ENCODE measurements at places on chromosomes 3 and 15.

DNA sequence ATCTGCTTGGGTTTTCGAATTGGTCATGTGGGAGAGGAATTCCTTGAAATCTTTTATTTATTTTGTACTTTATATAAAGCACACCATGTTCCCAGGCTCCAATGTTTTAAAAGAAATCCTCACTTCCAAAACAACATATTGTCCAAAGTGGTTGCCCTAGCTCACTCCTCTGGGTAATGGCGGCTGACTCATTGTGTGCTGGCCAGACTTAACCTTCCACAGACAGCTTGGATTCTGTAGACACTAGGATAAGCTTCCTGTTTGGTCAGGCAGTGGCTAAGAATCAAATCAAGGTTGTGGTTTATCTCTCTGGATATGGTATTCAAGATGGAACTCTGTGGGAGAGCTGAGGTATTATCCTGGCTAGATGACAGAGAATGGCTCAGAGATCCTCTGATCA lies 55.8 kb upstream of the FAM98B start:
- DNase-seq, result peak; percentile 2

DNA sequence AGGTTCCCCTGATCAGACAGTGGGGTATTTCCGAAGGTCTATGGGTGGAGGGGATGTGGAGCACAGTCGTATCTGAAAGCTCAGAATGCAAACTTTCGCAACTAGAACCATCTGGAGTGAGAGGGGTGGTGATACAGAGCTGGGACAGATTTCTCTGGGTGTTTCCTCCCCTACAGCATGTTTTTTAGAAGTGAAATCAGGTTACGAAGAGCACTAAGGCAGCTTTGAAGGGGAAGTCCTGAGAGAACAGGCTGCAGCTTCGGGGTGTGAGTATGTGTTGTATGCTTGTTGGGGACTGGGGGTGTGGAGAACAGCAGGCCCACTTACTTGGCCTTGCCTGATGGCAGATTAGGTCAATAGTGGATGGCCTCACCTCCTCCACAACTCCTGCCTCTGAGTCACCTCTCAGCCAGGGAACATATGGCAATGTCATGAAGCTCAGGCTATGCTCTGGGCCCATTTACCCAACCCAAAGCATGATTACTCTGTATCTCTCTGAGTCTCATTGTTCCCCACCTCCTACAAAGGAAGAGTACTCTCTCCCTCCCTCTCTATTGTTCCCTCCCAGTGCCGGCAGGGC lies 107.2 kb upstream of the RASGRP1 start:
- no peak for DNase-seq

DNA sequence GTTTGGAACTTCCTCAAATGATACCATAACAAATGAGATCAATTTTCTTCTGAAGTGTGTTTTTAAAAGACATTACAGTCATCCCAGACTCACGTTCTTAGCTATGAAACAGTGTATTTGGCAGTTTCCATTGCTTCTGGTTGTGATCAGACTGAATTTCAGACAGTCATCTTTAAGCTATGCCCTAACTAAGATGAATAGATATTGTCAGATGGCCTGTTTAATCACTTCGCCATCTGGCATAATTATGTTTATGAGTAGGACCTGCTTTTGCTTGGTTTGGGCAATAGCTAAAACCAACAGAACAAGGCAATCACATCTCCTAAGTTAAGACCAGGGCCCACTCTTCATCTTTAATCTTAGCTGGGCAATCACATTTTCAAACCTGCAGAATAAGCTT lies 313.1 kb downstream of the SV2B start:
- DNase-seq, result no peak

DNA sequence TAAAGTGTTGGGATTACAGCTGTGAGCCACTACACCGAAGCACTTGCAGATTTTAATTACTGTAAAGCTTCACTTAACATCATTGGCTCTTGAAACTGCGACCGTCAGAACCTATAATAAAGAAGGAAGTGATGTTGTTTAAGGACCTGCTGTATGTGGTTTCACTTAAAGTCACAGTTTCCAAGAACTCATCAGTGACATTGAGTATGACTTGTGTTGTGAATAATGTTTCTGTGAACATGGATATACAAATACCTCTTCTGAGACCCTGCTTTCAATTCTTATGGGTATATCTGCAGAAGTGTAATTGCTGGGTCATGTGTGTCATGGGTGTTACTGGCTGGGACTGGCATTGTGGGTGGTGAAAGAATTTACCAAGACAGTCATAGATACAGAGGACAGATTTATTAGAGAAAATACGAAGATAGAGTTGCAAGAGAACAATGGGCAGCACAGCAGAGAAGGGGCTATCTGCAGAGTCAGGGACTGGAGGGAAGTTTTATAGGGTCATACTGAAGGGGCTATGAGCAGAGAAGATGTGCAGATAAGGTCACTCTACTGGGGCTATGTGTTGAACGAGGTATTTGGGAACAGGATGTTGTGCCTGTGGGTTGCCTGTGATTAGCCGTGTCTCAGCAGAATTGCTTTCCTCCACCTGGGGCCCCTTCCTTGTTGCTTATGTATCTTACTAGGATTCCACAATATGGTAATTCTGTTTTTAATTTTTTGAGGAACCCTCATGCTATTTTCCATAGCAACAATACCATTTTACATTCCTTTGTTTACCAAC lies 4.5 kb downstream of the NDUFB5 start:
- no peak for DNase-seq

- DNase-seq, result no peak
These were observed 52.5 kb upstream of the UBE2Q2 start for GRCh38 chr15:75790631-75791336.

- DNase-seq, result no peak
These were observed 132.5 kb downstream of the PEAK1 start for GRCh38 chr15:77287385-77287784.

DNA sequence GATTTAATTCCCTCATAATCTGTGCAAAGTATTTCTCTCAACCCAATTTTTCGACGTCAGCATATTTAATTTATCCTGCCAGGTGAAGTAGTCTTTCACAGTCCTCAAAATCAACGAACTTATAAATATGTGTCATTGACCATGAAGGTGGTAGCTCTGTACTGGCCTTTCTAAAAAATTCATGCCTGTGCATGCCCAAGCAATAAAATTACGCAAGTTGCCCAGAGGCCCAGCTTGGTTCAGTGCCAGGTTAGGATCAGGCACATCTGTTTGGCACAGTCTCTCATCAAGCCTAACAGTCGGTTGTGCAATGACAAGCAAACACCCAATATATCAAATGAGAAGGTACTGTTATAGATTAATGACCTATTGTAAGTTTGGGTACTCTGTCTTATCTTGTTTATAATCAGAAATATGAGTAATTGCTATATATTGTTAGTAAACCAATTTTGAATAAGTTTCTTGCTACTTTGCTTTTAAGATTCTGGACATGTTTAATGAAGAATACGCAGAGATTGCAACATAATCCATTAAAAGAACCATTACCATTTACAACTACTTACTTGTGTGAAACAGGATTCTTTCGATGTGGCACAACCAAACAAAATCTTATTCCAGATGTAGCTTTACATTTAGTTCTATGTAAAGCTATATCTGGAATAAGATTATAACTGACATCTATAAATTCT lies 159.0 kb upstream of the IL12A start:
- DNase-seq, result peak; percentile 85

GRCh38 chr3:113377158-113377557 lies 64.1 kb downstream of the CFAP44 start:
- no peak for DNase-seq

DNA sequence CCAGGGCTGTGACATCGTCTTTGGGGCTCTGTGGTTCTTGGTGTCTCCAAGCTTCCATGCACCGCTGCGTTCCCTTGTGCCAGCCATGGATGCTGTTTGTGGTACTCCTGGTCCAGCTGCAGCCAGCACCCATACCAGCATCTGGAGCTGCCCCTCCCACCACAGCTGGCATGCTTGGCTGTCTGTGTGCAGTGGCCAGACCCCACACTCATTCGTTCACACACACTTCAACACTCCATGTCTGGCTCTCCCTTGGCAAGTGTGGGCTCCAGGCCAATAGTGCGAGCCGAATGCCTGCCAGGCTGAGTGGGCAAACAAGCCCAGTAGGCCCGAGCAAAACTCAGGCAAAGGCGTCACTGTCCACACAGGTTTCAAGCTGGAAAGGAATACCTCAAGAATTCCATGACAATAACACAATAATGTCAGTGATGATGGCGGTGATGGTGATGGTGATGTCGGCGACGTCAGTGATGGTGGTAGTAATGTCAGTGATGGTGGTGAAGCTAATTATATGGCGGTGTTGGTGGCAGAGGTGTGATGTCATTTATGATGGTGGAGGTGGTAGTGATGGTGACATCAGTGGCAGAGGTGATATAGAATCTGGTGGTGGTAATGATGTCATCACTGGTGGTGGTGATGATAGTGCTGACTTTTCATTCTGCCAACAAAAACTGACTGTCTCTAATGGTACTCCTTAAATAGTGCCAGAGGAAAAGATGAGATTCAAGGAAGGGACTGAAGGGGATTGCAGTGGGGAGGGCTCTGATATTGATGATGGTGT lies 19.3 kb downstream of the TBC1D21 start:
- DNase-seq, result no peak

- no peak for DNase-seq
These were observed 713.3 kb upstream of the EPHA6 start for GRCh38 chr3:96101006-96101560.

GRCh38 chr3:137039570-137039969 lies 81.8 kb downstream of the IL20RB start:
- no peak for DNase-seq

DNA sequence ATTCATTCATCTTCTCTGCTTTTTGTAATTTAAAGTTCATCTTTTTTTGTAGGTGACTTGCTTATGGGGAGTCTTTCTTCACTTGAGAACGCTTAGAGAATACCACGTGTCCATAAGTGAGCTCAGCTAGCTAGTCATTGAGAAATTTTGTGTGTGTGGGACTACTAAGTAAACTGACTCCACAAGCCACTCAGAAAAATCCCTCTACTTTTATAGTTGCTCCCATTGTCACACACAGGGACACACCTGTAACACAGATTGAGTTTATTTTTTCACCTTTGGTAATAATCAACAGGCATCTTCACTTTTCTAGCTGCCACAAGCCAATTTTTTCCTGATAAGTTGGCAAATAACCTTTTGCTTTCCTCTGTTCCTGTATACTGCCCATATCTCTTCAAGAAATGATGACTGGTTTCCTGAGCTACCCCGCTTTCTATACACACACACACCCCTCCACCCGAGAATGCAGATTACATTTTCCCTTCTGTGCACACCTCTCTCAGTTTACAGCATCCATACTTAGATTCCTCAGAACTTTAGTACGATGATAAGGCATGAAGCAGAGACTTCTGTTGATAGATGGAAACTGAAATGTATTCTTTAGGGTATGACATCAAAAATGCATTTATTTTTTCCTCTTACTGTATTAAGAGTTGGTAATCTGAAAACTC lies 4.6 kb downstream of the TSC22D2 start:
- DNase-seq, result peak; percentile 68

- DNase-seq, result peak; percentile 98
These were observed at the start of gene TIPIN for GRCh38 chr15:66356359-66357236. Gene TIPIN, minus strand, starts transcription at chr15:66356685. Its CDS starts 3,738 bp downstream, at chr15:66352947.

DNA sequence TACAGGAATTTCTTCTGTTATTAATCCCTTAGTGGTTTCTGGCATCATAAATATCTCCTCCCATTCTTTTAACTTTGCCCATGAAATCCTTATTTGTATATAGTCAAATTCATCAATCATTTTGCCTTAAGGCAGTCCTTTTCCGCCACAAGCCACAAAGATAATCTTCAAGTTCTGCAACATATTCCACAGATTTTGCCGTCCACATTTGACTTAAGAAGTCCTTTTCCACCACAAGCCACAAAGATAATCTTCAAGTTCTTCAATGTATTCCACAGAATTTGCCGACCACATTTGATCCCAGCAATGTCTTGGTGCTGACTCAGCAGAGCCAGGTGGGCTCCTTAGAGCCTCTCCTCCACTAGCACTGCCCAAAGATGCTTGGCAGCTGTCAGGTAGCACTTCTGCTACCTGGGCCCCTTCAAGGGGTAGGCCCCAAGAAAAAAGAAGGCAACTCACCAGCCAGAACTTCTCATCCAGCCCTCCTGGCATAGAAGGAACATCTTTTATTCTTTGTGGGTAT lies 35.0 kb downstream of the SEC22C start:
- DNase-seq, result no peak

DNA sequence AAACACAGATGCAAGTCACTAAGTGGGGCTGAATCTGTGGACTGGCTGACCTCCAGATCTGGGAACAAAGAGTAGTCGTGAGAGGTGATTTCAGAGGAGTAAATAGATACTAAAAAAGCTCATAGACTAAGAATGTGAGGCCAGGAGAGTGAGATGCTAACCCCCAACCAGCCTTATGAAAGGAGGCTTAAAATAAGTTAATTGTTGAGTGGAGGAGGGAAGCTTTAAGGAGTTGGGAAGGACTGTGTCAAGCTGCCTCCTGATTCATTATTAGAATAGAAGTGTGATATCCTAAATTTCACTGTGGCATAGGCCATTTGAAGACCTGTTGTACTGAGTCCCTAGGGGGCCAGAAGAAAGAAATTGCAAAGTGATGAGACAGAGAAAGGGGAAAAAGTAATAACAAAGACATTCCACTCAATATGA lies 107.6 kb downstream of the RBPMS2 start:
- DNase-seq, result no peak

DNA sequence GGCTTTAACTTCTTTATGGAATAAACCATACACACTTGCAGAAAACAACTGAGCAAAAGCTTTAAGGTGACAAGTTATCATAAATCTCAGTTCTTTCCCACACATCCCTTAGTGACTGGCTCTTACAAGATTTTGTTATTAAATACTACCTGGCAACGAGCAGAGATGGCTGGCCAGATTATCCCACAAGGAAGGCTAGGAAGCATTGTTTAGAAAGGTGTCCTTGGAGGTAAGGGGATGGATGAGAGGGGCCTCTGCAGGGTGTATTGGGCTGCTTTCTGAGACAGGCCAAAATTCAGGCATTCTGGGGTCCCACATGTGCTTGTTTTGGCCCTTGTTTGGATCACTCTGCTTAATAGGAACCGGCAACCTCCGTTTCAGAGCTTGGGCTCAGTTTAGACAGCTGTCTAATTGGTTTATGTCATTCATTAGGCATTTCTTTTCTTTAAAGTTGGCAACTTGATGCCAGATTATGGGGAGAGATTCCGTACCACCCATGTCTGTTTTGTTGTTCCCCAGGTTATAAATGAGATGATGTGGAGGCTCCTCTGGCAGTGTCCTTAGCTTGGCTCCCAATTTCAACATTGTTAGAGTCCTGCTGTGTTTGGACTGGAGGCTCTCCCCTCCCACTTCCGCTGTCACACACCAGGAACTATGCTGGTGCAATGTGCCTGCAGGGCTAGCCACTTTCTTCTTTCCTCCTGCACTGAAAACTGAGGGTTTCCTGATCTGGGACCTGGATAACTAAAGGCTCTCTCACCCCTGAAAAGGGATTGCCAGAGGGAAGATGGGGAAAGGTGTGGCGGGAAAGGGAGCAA lies 121.1 kb downstream of the TPRG1 start:
- peak; percentile 16 for DNase-seq

GRCh38 chr15:80904998-80905397 lies 84.6 kb downstream of the MESD start:
- DNase-seq, result no peak

DNA sequence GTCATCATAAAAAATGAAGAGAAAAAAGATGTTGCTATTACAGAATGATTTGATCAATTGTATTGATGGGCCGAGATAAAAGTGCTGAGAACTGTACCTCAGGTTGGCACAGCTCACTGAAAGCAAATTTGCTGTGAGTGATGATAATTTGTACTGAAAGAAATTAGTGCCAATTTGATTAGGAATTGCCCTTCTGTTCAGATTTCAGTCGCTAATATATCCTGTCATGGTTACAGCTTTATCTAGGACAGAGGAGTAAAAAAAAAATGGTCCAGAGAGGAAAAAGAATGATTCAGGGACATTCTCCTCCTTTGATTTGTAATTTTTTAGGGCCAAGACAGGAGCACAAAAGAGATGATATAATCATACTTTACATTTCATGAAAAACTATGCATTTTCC lies 1264.2 kb downstream of the ROBO2 start:
- no peak for DNase-seq
